ENCODE measurements at places on chromosomes 2 and 18. TPM values are rescaled to one million over a fixed set of nuclear protein-coding genes. Genes with fewer than 3 reads are reported as not detected.

DNA sequence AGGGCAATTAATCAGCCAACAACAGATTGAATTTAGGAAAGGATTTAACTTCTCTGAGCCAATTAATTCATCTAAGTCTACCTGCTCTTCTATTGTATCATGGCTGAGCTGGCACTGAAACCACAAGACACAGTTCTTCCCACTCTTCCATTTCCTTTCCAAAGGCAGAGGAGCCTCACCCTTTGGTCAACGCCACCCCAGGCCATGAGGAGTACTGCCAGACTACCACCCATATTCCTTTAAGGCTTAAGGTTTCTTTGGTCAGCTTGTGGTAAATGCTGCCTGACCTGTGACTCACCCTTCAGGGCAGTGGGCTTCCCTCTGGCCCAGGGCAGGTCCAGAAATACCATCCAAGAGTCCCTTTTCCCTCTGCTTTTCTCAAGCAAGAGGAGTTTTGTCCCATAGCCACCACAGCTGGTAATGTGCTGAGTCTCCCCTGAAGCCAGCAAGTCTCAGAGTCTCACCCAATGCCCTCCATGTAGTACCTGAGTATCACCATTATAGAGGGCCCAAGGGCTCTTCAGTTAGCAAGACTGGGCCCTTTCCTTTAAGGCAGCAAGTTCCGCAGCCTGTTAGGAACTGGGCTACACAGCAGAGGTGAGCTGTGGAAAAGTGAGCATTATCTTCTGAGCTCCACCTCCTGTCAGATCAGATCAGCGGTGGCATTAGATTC, 900.5 kb upstream of the CRIM1 start:
- no peaks in the 10 kb centered on the region for H3K4me1 ChIP-seq
- no peak overlapping the region for H3K27ac ChIP-seq
- no peaks in the 10 kb centered on the region for H3K36me3 ChIP-seq
- H3K4me3 ChIP-seq: no peak overlapping the region
- H3K27me3 ChIP-seq: no peaks in the 10 kb centered on the region
- DNase-seq: no peak

- H3K36me3 ChIP-seq: no peaks in the 10 kb centered on the region
- H3K27me3 ChIP-seq: peaks cover 6% of the 10 kb centered on the region
- H3K27ac ChIP-seq: peak overlapping the region; percentile 94
- H3K4me1 ChIP-seq: peaks cover 14% of the 10 kb centered on the region
- DNase-seq: peak; percentile 38
These were observed 909 bp downstream of the TGFA start for GRCh38 chr2:70552501-70553333.

Gene SERPINB2
- total RNA-seq: not detected

DNA sequence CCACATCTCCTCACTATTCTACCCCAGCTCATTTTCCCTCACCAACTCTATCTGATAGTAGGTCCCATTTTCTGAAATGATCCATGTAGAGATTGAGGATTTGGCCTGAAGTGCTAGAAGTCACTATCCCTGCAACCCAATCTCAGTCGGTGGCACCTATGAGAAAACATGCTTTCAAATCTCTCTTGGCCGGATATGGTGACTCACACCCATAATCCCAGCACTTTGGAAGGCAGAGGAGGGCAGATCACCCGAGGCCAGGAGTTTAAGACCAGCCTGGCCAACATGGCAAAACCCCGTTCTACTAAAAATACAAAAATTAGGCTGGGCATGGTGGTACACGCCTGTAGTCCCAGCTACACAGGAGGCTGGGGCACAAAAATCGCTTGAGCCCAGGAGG, 19.1 kb upstream of the MARCHF4 start:
- DNase-seq: no peak
- no peak overlapping the region for H3K4me3 ChIP-seq
- H3K27me3 ChIP-seq: no peaks in the 10 kb centered on the region
- H3K27ac ChIP-seq: no peak overlapping the region

Gene SIX3
- not detected for total RNA-seq

Gene DUSP2
- total RNA-seq: 1.6 TPM

Gene C2orf42
- 11.4 TPM for total RNA-seq

DNA sequence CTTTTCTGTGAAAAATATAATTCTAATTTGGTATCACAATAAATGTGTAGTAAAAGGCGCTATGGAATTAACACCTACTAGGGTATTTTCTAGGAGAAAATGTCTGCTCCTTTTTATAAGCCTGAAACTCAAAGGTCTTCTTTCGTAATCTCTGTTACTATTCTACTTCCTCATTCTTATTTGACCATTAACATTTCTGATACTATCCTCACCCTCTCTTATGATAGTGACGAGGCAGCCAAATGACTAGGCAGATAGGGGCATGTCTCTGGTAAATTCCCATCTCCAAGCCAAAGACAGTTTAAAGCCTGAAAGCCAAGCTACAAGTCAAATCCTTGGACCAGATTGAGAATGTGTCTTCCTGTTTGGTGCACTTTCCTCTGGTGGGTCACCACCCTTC, 251.7 kb downstream of the LRRTM4 start:
- H3K36me3 ChIP-seq: no peaks in the 10 kb centered on the region
- no peak overlapping the region for H3K4me3 ChIP-seq
- no peak overlapping the region for H3K27ac ChIP-seq
- H3K27me3 ChIP-seq: no peaks in the 10 kb centered on the region
- DNase-seq: no peak

DNA sequence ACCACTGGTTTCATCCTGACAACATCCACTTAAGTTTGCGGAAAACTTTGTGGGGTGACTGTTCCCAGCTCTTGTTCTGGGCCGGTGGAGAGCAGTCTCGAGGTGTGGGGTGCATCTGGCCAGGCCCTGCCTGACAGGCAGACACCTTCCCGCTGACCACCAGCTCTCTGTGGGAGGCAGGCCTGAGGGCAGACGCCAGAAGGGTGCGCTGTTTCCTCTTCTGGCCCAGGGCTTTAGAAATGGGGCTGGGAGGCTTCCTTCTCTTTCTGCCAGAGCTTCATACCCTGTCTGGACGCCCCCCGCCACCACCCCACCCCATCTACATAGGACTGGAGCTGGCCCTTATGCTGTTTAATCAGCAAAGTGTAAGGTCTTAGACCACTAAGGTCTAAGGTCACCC, 263.8 kb downstream of the LOXHD1 start:
- H3K27ac ChIP-seq: no peak overlapping the region
- no peaks in the 10 kb centered on the region for H3K4me1 ChIP-seq
- no peak for DNase-seq
- no peaks in the 10 kb centered on the region for H3K36me3 ChIP-seq

Gene NDC80
- total RNA-seq: 6.8 TPM

DNA sequence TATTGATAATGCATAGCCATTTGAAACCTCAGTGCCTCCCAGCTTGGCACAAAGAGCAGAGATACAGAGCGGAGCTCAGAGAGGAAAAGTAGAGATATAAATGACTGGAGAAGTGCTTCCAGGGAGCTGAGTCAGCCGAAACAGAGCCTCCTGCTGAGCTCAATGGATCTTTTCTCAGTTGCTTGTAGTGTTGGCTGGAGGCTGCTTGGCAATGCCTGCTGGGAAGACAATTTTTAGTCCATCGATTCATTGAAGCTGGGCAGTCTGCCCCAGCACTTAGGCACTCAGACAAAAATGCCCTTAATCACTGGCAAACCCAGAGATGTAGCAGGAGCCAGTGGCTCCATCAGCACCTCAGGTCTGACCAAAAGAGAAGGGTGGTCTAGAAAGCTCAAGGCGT, 81.3 kb upstream of the SETBP1 start:
- H3K36me3 ChIP-seq: no peaks in the 10 kb centered on the region
- H3K4me1 ChIP-seq: no peaks in the 10 kb centered on the region
- no peak overlapping the region for H3K27ac ChIP-seq

- H3K27ac ChIP-seq: no peak overlapping the region
- H3K36me3 ChIP-seq: no peaks in the 10 kb centered on the region
- H3K4me1 ChIP-seq: peaks cover 3% of the 10 kb centered on the region
- H3K4me3 ChIP-seq: no peak overlapping the region
- no peak for DNase-seq
- H3K27me3 ChIP-seq: no peaks in the 10 kb centered on the region
These were observed 90.3 kb upstream of the RANBP2 start for GRCh38 chr2:108628936-108629335.

DNA sequence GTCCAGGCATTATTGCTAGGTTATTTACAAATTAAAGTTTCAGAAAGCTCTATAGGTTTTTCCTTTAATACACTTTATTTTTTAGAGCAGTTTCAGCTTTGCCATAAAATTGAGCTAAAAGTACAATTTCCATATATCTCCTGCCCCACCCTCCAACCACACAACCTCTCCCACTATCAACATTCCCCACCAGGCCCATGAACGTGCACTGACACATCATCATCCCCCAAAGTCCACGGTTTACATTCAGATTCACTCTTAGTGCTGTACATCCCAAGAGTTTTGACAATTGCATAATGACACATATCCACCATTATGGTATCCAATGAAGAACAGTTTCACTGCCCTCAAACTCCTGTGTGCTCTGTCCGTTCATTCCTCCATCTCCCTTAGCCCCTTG, 139.4 kb downstream of the NBAS start:
- no peaks in the 10 kb centered on the region for H3K4me1 ChIP-seq
- H3K27me3 ChIP-seq: no peaks in the 10 kb centered on the region
- H3K27ac ChIP-seq: no peak overlapping the region
- no peak overlapping the region for H3K4me3 ChIP-seq
- DNase-seq: no peak
- no peaks in the 10 kb centered on the region for H3K36me3 ChIP-seq

GRCh38 chr2:145750612-145751011, 1230.7 kb upstream of the ZEB2 start:
- no peaks in the 10 kb centered on the region for H3K27me3 ChIP-seq
- no peaks in the 10 kb centered on the region for H3K36me3 ChIP-seq
- no peak overlapping the region for H3K27ac ChIP-seq
- no peak overlapping the region for H3K4me3 ChIP-seq
- no peaks in the 10 kb centered on the region for H3K4me1 ChIP-seq

Gene LIMS4
- 1.2 TPM for total RNA-seq

GRCh38 chr18:77006305-77007175, 126.0 kb downstream of the MBP start:
- H3K27me3 ChIP-seq: no peaks in the 10 kb centered on the region
- H3K4me1 ChIP-seq: no peaks in the 10 kb centered on the region
- H3K27ac ChIP-seq: no peak overlapping the region

Gene C2orf78
- total RNA-seq: not detected

- no peaks in the 10 kb centered on the region for H3K36me3 ChIP-seq
- DNase-seq: no peak
- no peaks in the 10 kb centered on the region for H3K27me3 ChIP-seq
- H3K4me3 ChIP-seq: no peak overlapping the region
- H3K27ac ChIP-seq: no peak overlapping the region
- no peaks in the 10 kb centered on the region for H3K4me1 ChIP-seq
These were observed 19.9 kb downstream of the FMNL2 start for GRCh38 chr2:152354909-152355308.

Gene EVX2
- not detected for total RNA-seq

DNA sequence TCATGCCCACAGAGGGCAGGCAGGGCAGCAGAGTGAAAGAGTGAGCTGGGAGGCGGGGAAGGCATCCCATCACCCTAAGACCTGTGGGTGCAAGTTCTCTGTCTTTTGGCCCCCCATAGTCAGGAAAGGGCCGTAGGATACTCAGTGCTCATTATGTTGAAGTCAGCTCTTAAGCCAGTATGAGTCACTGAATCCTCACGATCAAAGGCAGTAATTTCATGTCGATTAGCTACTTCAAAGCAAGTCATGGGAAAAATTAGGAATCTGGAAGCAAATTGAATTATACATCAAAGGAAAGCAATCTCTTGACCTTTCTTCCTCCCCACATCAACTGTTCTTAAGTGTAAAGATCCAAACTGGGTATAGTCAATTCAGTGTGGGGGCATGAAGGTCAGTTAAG, 178.9 kb downstream of the FHOD3 start:
- no peaks in the 10 kb centered on the region for H3K36me3 ChIP-seq
- no peak overlapping the region for H3K27ac ChIP-seq
- H3K27me3 ChIP-seq: no peaks in the 10 kb centered on the region
- DNase-seq: no peak
- no peaks in the 10 kb centered on the region for H3K4me1 ChIP-seq

DNA sequence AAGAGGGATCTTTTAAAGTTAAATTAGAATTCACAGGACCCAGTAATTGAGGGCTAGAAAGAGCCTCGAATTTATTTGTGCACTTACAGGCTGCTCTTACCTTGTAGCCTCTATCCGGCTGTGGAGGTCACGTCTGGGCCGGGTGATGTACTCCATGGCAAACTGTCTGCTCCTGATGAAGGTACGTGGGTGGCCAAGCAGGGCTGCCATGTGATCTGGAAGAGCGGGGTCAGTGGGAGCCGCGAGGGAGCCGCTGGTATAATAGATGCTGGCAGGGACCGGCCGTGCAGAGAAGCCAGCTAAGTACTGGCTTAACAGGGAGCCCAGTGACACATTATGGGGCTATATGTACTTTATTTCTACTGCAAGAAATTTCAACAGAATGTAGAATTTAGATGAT, 59.2 kb downstream of the ADI1 start:
- no peaks in the 10 kb centered on the region for H3K27me3 ChIP-seq
- H3K27ac ChIP-seq: no peak overlapping the region

DNA sequence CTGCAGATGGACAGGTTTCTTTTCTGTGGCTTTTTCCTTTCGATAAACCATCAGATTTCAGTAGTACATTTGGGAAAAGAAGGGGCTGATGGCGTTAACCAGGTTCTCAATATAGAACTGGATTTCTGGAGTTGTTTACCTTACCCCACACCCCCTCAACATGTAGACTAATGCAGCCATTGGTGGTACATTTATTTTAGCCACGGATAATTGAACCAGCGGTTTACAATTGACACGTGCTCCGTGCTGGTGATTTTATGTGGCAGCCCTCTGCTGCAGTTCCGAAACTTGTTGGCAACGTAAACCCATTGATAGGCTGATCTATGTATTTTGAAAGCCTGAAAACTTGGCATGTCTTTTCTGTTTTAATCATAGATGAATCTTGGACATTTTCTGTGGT, 5.4 kb downstream of the SOX11 start:
- H3K4me3 ChIP-seq: no peak overlapping the region
- no peaks in the 10 kb centered on the region for H3K4me1 ChIP-seq
- peaks cover 37% of the 10 kb centered on the region for H3K27me3 ChIP-seq
- H3K27ac ChIP-seq: no peak overlapping the region
- no peak for DNase-seq
- H3K36me3 ChIP-seq: no peaks in the 10 kb centered on the region

Gene GPAT2
- total RNA-seq: 2.4 TPM

- DNase-seq: no peak
- H3K36me3 ChIP-seq: no peaks in the 10 kb centered on the region
- no peaks in the 10 kb centered on the region for H3K4me1 ChIP-seq
- no peak overlapping the region for H3K4me3 ChIP-seq
These were observed 152.6 kb downstream of the TMEFF2 start for GRCh38 chr2:192042126-192042525.

- no peak overlapping the region for H3K4me3 ChIP-seq
- no peaks in the 10 kb centered on the region for H3K27me3 ChIP-seq
- DNase-seq: no peak
- no peak overlapping the region for H3K27ac ChIP-seq
These were observed 91.5 kb upstream of the LPIN2 start for GRCh38 chr18:3104190-3105054.

Gene FTCDNL1
- 1.8 TPM for total RNA-seq

GRCh38 chr2:175396696-175397095, 215.2 kb upstream of the ATP5MC3 start:
- DNase-seq: no peak
- H3K4me1 ChIP-seq: no peaks in the 10 kb centered on the region
- no peaks in the 10 kb centered on the region for H3K36me3 ChIP-seq
- H3K4me3 ChIP-seq: no peak overlapping the region
- H3K27ac ChIP-seq: no peak overlapping the region
- no peaks in the 10 kb centered on the region for H3K27me3 ChIP-seq

- H3K27me3 ChIP-seq: no peaks in the 10 kb centered on the region
- no peak for DNase-seq
- no peaks in the 10 kb centered on the region for H3K36me3 ChIP-seq
- no peaks in the 10 kb centered on the region for H3K4me1 ChIP-seq
- H3K27ac ChIP-seq: peak overlapping the region; percentile 17
- H3K4me3 ChIP-seq: no peak overlapping the region
These were observed 174.2 kb downstream of the PRPF40A start for GRCh38 chr2:152542995-152543481.
